ENCODE measurements at places on chromosomes 4 and X.

DNA sequence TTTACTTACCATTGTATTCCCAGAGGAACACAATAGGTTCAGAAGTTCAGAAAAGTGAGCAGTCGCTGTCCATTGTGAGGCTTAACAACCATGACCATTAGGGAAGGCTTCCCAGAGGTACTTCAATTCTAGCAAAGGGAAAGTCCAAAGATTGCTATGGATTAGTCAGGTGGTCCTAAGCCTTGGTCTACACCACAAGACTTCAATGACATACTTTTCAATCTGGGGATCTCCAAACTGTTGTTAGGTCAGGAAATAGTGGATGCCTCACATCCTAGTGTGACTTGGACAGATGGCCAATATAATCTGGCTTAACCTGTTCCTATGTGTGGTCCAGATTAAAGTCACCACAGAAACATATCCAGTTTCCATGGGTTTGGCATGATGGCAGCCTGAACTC is 118.0 kb downstream of the SPCS3 start:
- no peak for DNase-seq

DNA sequence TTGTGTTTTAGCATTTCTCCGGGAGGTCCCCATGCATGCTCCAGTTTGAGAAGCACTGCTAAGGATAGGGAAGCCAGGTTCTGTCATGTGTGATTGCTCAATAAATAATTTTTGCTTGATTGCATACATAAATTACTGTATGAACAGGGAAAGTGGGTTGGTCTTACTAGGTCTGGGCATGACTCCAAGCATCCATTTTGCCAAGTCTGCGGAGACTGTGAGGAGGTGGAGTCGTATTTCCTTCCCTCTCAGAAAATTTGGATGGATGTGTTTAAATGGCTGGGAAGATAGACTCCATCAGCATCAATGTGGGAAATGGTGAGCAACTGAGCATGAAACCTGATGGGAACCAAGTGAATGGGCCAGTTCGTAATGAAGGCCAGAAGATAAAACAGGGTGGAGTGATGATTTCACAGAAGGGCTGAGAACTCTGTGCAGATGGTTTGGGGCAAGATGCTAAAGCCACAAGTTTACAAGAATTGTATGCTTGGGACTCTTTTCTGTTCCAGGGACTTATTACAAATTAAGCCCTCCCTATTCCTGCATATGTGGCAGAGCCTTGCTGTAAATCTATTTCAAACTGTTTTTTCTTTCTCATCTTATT is 84.1 kb downstream of the NHS start:
- no peak for DNase-seq

DNA sequence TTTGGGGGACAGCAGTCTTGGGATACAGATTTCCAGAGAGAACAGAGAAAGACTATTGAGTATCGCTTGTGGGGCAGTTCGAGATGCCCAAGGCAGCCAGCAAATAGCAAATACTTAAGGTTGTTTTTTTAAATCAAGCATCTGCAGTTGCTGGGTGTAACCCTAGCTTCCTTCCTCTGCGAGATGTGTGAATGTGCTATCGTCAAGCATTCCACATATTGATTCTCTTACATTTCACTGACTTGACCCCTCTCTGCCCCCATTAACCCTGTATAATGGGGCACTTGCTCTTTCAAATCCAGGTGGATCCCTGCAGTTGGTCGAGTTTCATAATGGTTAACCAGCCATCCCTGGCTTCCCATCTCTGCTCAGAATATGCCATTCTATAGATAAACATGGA is 23.5 kb downstream of the KCNE5 start:
- DNase-seq, result no peak

GRCh38 chr4:21697583-21697982 is 251.0 kb downstream of the KCNIP4 start:
- no peak for DNase-seq

DNA sequence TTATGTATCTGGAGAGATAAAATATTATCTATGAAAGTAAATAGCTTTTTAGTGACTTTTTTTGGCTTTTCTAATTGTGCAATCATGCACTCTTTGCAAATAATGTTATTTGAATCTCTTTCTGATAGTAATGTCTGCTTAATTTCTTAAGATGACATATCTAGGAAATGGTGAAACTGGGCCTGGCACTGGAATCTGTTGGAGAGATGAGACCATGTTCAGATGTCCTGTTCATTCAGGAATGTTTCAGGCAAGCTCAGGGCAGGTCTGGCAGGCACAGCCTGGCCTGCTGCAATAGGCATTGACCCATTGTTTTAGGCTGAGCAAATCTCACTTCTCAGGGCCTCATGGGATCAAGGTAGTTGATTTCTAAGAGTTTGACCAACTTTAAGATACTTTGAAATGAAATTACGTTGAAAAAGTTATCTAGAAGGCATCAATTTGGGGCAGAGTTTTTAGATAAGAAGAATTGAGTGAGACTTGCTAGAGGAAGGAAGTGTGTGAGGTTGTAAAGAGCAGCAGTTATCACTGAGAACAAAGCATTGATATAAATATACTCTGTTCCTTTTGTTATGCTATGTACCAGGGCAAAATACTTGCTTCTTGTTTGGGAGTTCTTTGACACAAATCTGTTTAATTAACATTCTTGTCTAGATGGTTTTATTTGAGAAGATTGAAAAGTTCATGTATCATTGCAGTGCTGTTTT is 133.0 kb upstream of the LEF1 start:
- DNase-seq, result no peak

DNA sequence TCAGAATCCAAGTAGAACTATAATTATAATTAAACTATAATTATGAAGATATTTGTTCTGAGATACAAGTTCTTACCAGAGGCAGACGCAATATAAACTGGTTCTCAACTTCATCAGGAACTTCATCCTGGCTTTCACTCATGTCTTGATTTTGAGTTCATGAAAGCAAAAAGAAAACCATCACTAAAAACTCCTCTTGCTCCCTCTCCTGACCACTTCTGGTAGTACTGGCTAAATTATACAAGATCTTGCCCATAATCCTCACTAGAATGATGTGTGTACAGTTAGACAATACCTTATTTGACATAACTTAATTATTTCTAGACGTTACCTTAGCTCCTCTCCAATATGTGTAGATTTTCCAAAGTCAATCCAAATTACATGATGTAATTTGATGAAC is 3.7 kb downstream of the TAF7L start:
- DNase-seq, result no peak

DNA sequence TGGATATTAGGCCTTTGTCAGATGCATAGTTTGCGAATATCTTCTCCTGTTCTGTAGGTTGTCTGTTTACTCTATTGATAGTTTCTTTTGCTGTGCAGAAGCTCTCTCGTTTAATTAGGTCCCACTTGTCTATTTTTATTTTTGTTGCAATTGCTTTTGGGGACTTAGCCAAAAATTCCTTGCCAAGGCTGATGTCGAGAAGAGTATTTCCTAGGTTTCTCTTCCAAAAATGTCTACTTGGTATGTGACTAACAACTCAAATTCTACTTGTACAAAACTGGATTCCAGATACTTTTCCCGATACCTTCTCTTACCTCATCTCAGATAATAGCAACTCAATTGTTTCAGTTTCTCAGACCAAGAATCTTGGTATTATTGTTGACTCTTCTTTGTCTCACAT is 142.4 kb upstream of the GLRA2 start:
- no peak for DNase-seq

- no peak for DNase-seq
These were observed 1.1 kb downstream of the STBD1 start for GRCh38 chr4:76307660-76308014.

DNA sequence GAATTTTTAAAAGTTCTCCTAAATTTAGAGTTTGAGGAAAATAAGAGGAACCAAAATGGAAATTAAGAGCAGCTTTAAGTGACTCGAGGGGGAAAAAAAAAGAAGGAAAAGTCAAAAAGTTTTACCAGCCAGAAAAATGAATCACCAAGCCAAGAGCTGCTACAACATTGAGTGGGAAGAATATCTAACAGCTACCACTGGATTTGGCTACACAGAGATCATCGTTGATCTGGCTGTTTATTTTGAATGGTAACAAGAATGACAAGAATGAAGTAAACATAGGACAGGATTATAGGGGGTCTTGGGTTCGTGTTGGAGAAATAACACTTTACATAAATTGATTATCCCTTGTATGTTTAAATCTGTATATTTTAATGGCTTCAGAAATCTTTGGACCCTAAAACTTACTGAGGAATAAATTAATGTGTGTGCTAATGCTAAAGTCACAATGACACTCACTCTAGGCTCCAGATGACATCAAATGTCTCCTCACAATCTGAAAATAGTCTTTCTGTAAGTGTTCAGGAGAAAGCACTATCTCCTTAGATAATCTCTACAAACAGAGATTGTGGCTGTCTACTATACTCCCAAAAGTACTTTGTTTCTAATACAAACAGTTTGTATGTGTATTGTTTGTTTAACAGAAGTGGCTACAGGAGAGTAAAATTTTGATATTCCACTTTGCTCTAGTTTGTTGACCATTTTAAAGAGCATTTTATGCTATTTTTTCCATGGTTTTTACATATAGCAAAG is 3.1 kb upstream of the CSN3 start:
- DNase-seq, result no peak

GRCh38 chrX:19639813-19640462 is 124.6 kb upstream of the MAP3K15 start:
- DNase-seq, result no peak

- DNase-seq, result no peak
These were observed 40.1 kb upstream of the SETD7 start for GRCh38 chr4:139596034-139596683.

DNA sequence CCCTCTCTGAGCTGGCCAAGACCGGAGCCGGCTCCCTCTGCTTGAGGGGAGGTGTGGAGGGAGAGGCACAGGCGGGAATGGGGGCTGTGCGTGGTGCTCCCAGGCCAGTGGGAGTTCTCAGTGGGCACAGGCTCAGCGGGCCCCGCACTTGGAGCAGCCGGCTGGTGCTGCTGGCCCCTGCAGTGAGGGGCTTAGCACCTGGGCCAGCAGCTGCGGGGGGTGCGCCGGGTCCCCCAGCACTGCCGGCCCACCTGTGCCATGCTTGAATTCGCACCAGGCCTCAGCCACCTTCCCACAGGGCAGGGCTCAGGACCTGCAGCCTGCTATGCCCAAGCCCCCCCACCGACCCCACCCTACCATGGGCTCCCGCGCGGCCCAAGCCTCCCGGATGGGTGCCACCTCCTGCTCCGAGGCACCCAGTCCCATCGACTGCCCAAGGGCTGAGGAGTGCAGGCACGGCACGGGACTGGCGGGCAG is 602.5 kb downstream of the KCTD8 start:
- no peak for DNase-seq

DNA sequence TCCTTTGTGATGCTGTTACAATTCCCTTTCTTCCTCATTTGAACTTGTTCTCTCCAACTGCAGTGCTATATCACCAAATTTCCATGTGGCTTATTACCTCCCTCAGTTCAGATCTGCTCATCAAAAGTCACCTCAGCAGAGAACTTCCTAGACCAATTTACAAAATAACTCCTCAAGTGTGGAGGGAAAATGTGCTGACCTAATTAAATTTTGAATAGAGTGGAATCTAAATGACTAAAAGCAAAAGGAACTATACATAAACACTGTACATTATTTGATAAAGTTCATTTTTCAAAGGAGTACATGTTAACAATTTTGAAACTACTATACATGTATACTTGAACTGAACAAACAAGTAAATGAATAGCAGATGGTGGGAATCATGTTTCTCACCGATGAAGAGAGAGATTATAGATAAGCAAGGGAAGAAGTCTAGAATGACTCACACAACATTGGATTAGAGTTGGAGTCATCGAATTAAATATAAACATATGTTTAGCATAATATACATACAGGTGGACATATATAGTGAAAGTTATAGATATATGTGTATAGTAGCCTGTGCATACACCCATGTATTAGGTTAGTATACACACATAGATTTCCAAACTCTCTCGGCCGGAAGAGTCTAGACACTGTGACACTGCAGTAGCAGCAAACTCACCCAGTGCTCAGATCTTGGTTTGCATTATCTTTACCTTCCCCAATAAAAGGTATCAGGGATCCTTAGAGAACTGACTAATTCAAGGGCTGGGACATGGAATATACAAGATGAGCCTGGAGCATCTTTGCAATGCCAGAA is 318.7 kb downstream of the PCDH18 start:
- DNase-seq, result no peak

DNA sequence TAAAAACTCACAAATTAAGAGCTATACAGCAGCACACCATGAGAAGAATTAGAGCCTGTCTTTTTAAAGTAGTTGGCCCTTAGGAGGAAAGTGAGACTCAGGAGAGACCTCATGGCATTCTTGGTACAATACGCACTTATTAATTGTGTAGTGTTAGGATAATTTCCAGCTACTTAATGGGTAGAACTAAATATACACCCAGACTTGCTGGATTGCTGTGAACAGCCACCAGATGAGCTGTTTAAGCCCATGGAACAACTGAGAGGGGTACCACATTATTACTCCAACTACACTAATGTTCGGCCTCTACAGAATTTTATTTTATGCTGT is 13.6 kb downstream of the MFAP3L start:
- DNase-seq, result no peak

GRCh38 chr4:48346594-48346993 is 5.3 kb downstream of the SLAIN2 start:
- DNase-seq, result no peak

GRCh38 chr4:114277690-114278089 is 298.2 kb upstream of the ARSJ start:
- no peak for DNase-seq

DNA sequence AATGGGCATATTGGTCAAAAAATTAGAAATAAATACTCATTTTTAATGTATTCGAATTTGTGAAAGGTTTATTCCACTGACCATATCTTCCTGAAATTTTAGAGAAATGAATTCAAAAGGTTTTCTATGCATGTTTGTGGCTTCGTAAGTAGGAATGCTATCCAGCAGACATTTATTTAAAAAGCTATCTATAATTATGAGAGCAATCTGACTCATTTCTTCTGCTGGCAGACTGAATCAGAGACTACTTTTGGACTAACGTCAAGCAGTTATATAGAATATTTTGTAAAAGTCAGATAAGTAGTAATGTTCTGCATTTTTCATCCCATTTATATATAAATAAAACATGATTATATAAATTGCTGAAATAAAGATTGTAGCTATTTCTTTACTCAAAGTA is 125.0 kb downstream of the SPCS3 start:
- DNase-seq, result no peak

GRCh38 chrX:39750848-39751247 is 346.9 kb downstream of the BCOR start:
- DNase-seq, result no peak

DNA sequence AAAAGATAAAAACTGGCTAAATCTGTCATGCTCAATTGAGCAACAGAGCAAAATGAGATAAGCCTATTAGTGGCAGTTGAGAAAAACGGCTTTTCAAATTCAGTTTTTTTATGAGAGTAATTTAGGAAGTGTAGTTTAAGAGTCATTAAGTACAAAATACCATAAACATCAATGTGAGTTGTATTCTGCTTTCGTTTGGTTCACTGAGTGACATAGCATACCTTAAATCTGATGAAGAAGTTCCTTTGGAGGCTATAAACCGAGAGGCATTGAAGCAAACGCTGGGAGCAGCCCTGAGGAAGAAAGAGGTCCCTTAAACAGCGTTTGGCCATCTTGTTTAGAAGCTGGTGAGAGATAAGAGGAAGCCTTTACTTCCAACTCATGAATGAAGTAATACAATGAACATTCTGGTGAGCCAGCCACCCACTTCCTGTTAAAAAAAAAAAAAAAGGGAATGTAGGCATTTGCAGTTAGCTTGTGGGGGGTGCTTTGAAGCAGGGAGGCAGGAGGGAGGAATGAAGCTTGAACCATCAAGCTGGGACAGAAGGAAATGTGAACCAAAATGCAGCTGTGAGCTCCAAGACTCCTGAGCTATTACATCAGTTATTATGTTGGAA is 132.3 kb downstream of the ZNF330 start:
- DNase-seq, result no peak

- DNase-seq, result no peak
These were observed 33.5 kb upstream of the ELF2 start for GRCh38 chr4:139210486-139210885.

All from stimulated activated CD8-positive, alpha-beta memory T cell treated with anti-CD3 and anti-CD28 coated beads, Interleukin-15, amount 100 ng/mL, for 4 hours (primary cell).